Suppressor macrophage treated with lipopolysaccharide for 4 hours (primary cell): ENCODE measurements at places on chromosomes 1 and 21.

DNA sequence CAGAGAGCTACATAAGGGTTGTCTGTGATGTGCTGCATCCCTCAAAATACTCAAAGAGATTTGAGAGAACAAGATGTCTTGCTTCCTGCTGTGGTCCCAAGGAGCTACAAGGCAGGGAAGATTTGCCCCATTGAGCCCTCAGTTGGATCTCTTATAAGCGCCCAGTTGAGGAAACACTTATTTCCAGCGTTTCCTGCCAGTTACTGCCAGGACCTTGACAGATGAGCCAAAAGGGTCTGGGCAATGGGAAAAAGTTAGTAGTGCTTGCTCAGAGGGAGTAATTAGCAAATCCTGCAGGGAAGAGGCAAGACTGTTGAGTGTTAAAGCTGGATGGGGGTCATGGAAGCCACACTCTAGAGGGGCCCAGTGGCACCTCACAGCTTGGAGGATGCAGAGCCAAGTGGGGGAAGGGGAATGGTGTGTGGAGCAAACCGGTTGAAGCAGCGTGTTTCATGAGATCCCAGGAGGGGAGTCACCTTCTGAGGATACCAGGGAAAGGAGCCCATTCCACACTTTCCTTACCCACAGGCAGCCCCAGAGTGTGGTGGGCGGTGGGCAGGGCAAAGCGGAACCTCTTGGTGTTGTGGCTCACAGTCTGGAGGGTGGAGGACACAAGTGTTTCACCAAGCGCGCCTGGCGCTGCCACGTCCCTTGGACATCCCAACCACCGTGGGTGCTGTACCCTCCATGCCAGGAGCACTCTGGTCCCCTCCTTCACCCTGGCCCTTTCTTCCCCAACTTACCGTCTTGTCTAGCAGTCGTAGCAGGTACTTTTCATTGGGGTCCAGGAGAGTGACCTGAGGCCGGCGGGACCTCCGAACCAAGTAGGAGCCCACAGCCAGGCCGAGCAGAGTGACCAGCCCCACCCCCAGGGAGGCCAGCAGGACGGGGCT, 805 bp downstream of the CYB5R1 start:
- no peak for DNase-seq

- no peak for DNase-seq
These were observed 93.4 kb downstream of the PCBP3 start for GRCh38 chr21:45736690-45737484.

DNA sequence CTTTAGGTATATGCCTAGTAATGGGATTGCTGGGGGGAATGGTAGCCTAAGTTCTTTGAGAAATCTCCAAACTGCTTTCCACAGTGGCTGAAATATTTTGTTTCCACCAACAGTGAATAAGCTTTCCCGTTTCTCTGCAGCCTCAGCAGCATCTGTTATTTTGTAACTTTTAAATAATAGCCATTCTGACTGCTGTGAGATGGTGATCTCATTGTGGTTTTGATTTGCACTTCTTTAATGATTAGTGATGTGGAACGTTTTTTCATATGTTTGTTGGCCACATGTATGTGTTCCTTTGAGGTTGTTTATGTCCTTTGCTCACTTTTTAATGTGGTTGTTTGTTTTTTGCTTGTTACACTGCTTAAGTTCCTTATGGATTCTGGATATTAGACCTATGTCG, 237.4 kb downstream of the CENPF start:
- no peak for DNase-seq

DNA sequence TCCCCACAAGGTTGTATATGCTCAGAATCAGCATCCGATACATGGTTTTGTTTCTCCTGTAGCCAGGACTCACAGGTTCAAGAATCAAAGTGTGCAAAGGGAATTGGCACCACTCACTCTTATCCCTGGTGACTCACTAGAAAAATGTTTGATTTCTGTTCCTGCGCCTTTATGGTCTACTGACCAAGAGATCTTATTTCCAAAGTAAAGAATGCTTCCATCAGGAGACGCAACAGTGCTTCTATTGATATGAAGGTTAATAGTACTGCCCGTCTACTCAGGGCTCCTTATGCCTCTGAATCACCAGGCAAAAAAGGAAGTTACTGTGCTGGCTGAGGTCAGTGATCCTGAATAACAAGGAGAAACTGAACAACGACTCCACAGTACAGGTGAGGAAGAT, 1392.0 kb upstream of the PRMT6 start:
- no peak for DNase-seq

DNA sequence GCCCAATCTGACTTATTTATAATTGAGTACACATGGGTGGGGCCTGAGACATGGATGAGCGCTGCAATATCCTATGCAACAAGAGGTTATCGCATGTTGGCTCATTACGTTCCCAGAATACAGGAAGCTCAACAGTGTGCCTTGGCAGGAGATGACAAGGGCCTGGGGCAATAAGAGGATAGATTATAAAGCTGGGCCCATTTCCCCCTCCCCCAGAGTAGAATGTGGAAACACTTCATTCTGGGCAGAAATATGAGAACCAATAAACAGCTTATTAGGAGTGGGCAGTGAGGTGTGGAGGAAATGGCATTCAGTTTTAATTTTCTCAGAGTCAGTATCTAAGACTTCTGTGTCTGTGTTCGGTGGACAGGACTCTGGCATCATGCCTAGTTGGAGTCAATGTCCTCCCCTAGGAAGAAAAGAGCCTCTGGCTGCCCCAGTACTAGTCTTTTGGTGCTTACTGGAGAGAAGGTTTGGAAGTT, 92.8 kb downstream of the PIK3R3 start:
- DNase-seq = peak; percentile 25

GRCh38 chr21:42191696-42192595, 27.0 kb upstream of the ABCG1 start:
- no peak for DNase-seq

DNA sequence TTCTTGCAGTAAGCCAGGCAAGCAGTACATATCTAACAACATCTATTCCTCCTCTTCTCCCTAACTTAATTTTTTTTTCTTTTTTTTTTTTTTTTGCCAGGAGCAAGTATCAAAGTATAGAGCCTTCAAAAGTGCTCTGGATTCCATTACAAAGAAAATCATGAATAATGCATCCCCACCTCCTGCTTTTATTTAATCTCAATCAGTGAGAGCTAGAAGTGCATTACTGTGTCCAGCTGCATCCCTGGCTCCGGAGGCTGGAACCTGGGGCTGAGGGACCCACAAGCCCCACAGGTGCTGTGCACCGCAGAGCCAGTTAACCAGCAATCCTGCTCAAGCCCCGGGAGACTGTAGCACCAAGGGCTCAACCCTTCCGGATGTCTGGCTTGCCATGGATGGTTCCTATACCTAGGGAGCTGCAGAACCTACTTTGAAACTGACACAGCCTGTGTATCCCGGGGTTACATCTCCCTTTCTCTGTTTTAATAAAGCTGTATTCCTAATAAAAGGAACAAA, 455.9 kb upstream of the RUNX1 start:
- DNase-seq = no peak

DNA sequence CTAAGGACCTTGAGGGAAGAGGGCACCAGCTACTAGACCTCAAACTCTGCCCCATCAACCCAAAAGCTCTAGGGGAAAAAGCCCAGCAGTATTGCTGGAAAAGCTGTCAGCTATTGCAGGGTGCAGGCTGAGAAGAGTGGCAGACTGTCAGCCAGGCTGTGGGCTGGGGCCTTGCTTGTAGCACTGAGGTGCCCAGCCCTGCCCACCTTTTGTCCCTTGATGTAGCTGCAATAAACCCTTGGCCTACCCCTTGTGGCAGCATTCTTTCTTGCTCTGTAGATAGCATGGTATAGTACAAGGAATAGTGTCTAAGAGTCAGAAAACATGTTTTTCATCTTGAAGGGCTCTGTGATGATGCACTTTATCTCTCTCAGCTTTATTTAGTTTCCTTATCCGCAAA, 39.4 kb downstream of the CDC14A start:
- DNase-seq = no peak
